ENCODE measurements at places on chromosomes 7 and 10.

- DNase-seq, result no peak
These were observed 12.3 kb upstream of the EGFR start for GRCh38 chr7:55006499-55006898.

- no peak for DNase-seq
These were observed 94.5 kb downstream of the RGS10 start for GRCh38 chr10:119447823-119448546.

- no peak for DNase-seq
These were observed 9.9 kb downstream of the LBX1 start for GRCh38 chr10:101219139-101219945.

- DNase-seq, result no peak
These were observed 83.3 kb downstream of the SLIT1 start for GRCh38 chr10:97102441-97102840.

DNA sequence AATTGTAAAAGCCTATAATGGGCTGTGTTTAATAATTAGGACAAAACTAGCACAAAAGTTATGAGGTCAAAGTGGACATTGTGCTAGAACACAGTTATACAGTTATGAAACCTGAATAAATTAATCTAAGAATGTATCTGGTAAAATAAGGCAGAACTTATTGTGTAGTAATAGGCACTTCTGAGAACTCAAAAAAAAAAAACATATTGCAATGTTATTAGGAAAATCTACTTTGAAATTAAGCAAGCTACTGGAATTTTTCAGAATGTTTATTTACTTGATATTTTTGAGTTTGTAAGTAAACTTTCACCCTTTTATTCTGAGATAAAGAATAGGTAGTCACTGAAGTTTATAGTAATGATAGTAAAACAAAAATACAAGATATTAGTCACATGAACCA is 135.8 kb upstream of the ABCB5 start:
- DNase-seq, result no peak

- no peak for DNase-seq
These were observed 119.8 kb downstream of the EBF3 start for GRCh38 chr10:129844216-129844766.

GRCh38 chr10:110686047-110686446 is 41.9 kb downstream of the RBM20 start:
- no peak for DNase-seq

- no peak for DNase-seq
These were observed 15.5 kb downstream of the CYTH3 start for GRCh38 chr7:6256677-6257535.

- DNase-seq, result no peak
These were observed 7.0 kb upstream of the CYP3A4 start for GRCh38 chr7:99791021-99791420.

- peak; percentile 48 for DNase-seq
These were observed 3.9 kb downstream of the GRID1 start for GRCh38 chr10:86362586-86363183.

DNA sequence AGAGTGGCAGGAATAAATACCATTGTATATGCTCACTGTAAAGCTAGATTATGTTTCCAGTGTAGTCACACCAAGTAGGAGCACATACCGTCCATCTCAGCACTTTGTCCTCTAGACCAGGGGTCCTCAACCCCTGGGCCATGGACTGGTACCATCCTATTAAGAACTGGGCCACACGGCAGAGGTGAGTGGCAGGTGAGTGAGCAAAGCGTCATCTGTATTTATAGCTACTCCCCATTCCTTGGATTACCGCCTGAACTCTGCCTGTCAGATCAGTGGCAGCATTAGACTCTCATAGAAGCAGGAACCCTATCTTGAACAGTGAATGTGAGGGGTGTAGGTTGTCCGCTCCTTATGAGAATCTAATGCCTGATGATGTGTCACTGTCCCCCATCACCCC is 735.3 kb downstream of the MAGI2 start:
- DNase-seq, result no peak

DNA sequence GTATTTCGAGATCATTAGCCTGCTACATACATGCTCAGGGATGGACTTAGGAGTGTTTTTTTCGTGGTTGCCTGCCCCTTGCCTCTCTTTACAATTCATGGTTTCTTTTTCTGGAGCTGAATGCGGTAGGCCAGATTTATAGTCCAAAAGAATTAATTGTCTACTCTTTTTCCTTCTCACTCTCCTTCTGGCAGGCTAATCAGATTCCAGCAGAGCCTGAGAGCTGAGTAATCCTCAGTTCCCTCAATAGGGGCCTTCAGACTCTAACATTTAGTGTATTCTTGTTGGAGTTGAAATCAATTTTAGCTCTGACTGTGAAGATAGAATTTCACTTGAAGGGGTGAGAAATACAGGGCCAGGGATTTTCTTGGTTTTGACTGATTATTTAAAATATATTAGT is 16.4 kb downstream of the SORCS3 start:
- no peak for DNase-seq

Measured in suprapubic skin (tissue), 4 donors.